AG10803 (cell line): ENCODE measurements at places on chromosomes 12 and 14.

DNA sequence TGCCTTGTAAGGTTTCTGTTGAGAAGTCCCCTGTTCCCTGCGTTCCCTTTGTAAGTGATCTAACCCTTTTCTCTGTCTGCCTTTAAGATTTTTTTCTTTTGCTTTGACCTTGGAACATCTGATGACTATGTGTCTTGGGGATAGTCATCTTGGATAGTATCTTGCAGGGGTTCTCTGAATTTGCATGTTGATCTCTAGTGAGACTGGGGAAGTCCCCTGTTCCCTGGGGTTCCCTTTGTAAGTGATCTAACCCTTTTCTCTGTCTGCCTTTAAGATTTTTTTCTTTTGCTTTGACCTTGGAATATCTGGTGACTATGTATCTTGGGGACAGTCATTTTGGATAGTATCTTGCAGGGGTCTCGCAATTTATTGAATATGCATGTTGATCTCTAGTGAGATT lies 38.2 kb upstream of the TMX1 start:
- DNase-seq = no peak

DNA sequence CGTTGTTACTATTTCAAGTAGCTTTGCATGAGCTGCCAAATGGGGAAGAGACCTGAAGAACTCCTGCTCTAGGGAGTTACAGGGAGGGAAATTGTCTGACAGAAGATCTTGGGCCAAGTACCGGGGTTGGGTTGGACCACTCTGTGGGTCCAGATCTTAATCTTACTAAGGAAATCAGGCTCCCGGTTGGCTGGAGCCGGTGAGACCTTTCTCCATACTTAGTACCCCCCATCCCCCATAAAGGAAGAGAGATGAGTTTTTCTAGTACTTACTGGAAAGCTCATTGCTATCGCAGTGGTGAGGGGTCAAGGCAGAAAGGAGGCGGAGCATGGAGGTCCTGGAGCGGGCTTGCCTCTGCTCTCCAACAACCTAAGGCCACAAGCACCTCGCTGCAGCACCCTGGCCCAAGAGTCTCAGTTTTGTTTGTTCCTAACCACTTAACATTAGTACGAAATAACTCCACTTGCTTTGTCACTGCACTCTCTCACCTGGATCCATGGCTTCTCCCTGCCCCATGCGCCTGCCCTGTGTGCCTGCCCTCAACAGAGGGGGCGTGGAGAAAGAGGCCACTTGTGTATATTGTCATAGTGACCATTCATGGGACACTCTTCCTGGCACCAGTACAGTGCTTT lies 6.8 kb upstream of the UNC119B start:
- DNase-seq = no peak

DNA sequence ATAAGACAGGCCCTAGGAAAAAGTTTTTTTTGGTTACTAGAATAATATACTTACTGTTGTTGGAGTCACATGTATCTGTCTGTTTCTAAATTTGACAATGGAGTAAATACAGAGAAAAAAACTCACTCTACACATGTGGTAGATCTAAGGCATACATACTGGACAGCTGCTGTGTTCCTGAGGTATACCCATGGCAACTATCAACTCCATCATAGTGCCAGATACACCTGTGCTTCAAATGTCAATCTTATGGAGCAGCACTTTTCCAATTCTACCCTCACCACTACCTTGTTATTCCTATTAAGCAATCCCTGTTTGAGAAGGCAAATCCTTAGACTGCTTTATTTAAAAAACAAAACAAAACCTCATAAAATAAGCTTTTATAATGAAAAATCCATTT lies 3.3 kb downstream of the ZCRB1 start:
- no peak for DNase-seq

GRCh38 chr12:112161711-112162110 lies 36.4 kb downstream of the TRAFD1 start:
- DNase-seq = no peak

DNA sequence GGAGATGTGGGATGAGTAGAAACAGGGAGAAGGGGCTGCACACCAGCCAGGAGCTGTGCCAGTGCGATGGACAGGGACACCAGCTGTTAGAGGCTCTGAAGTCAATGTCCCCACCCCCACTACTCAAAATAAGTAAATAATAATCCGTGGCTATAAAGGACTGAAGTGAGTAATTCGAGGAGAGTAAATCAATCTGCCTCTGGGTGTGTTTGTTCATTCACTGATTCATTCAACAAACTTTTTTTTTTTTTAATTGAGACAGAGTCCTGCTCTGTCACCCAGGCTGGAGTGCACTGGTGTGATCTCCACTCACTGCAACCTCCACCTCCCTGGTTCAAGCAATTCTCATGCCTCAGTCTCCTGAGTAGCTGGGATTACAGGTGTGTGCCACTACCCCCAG lies 363.6 kb downstream of the TMEM132D start:
- DNase-seq = no peak

DNA sequence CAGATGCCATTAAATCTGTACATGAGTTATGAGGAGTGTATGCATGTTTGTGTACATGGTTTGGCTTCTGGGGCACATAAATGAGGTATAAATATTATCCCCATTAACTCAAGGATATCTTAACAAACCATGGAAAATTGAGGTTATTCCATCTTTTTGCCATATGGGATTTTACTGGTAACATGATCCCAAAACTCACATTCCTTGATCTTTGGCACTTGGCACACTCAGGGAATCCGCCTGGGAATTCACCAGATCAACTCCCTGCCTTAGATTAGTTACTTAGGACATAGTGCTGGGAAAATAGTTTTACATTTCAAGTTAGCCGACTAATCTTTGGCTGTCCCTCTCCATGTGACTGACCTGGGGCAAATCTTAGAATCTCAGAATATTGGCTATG lies 16.9 kb downstream of the CDKN1B start:
- DNase-seq = peak; percentile 83

- DNase-seq = peak; percentile 89
Observed at GRCh38 chr12:92079054-92079385, 66.6 kb downstream of the BTG1 start.

DNA sequence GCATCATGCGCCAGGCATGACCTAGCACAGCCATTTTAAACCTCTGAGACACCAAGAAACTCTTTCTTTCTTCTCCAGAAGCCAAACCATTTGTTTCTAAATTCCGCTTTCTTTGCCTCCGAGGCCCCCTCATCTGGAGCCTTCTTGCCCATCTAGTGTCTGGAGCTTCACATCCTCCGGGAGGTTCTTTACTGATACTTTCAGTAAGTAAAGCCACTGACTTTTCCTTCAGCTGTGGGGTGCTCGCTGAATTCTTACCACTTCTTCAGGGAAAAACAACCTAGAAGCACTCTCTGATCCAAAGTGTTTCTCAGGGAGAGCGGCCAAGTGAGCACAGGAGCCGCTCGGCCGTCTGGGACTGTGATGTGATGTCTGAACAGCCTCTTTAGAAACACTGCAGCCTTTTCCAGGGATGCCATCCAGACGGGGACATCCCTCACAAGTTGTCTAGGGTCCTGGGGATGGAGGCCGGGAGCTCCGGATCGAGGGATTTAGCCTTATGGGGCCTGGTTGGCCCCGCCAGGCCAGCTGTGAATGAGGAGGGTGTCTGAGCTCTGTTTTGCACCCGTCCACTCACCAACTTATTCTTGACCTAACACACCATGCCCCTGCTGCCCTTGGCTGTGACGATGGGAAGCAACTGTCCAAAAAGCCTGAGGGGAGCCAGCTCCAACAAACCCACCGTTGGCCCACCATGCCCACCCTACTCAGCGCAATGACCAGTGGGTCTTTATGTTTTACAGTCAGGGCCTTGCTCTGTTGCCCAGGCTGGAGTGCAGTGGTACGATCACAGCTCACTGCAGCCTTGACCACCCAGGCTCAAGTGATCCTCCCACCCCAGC lies 160.6 kb downstream of the ZFP36L1 start:
- no peak for DNase-seq

- no peak for DNase-seq
Observed at GRCh38 chr14:79701371-79701770, 509.9 kb downstream of the DIO2 start.

GRCh38 chr12:91333966-91334365 lies 151.3 kb upstream of the DCN start:
- no peak for DNase-seq

DNA sequence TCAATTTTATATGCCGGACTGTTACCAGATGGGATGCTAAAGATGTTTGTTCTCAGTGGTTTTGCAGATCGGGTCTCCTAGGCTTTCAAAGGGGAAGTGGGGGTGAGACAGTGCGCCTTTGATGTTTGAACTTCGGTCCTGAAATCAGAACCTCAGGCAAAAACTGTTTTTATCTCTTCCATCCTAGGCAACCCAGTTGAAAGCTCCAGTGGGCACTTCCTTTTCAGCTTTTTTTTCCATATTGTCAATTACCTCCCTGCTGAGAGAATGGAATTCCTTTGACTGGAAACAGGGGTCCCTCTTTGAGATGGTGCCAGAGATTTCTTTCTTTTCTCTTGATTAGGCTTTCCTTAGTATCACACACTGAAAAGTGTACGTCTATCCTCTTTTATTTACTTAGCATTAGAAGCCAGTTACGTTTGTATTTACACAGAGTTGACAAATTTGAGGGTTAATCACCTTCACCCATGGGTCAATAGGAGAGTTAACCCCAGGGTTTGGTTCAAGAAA lies 40.0 kb downstream of the NUAK1 start:
- DNase-seq = no peak

GRCh38 chr12:113297621-113298471 lies 37.1 kb downstream of the SLC8B1 start:
- DNase-seq = no peak

GRCh38 chr12:110992909-110993308 lies 72.5 kb upstream of the MYL2 start:
- no peak for DNase-seq

DNA sequence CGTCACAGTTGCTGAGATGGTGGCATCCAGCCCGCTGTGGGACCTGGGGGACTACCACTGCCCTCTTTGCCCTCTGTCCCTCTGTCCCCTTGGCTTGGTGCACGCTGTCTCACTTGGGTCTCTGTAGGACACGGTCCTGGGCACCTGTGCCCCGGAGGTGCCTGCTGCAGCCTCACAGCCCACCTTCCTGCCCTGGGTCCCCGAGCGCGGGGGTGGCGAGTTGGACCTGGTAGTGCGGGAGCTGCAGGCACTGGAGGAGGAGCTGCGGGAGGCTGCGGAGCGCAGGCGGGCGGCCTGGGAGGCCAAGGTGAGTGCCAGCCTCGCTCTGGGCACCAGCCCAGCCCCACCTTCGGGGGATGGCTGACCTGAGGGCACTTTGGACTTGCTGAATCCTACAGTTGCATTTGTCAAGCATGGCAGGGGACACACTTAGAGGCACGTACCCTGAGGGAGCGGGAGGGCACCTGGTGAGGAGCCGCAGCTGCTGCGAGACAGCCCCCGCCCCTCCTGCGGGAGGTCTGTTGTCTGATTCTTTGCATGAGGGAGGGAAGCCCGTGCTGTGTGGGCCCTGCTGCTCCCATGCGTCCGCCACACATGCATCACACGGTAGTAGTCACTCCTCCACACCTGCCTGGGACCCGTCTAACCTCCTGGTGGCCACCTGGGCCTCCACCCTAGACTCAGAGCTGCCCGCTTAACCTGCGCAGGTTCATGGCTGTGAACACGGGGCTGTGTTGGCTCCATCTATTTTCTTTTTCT lies 6.8 kb downstream of the TEDC1 start:
- no peak for DNase-seq

DNA sequence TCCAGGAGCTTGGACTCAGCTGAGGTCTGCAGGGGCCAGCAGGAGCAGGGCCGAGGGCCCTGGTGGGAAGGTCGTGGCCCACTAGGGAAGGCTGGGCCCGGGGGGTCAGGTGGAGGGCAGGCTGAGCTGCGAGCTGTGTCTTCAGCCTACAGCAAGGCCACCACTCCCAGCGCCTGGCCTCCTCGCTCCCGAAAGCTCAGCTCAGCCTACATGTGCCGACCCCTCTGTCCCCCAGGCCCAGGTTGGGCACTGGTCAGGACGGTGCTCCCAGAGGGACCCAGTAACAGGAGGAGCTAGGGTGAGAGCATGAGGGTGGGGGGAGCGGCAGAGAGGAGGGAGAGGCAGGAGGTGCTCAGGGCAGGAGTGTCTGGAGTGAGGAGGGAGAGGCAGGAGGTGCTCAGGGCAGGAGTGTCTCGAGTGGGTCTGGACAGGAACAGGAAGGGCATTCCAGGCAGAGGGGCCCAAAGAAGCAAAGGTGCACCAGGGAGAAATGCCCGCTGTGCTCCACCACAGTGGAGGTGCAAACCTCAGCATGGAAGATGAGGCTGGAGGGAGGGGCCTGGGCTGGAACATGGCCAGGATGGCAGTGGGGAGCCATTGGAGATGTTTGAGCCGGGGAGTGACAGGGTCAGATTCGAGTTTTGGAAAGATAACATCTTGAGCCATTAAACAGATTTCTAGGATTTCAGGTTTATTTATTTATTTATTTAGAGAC lies 29.1 kb upstream of the GPR132 start:
- DNase-seq = no peak

- DNase-seq = no peak
Observed at GRCh38 chr14:100767003-100767787, 40.5 kb downstream of the DLK1 start.

- DNase-seq = no peak
Observed at GRCh38 chr14:38063711-38064320, 143.9 kb upstream of the SSTR1 start.
